ENCODE measurements at places on chromosomes 6 and 20.

DNA sequence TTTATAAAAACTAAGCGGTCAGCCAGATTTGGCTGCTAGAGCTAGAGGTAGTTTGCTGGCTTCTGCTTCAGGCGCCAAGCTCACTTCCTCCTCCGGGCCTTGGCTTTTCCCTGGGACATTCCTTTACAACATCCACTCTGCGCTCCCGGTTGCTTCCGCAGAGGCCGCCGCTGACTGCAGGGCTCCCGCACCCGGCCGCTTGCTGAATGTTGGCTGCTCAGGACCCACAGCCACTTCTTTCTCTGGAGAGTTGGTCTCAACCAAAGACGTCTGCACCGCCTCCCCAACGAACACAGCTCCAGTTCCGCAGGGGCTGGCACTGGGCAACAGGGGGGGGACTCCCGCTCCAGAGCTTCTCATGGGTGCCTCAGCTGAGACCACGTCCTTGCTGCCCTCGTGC lies 282.8 kb downstream of the TFAP2C start:
- no peak for DNase-seq

- no peak for DNase-seq
Observed at GRCh38 chr20:17711267-17711627, 11.5 kb downstream of the BANF2 start.

- DNase-seq = no peak
Observed at GRCh38 chr6:93165850-93166430, 253.4 kb downstream of the EPHA7 start.

DNA sequence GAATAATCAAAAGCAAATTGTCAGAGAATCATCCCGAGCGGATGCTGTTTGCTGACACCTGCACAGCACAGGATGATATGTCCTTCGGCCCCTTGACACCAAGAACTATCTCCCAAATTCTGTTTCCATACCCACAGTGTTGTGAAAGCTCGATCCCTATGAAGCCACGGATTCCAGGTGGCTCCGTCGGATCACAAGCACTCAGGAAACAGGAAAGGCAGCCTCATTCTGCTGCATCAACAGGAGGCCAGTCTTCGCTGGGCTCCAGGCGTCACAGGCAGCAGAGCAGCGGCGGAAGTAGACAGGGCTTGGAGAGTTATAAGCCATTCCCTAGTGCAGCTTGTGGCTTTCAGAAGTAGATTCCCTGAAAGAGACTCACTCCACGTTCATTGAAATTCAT lies 342.3 kb downstream of the C6orf118 start:
- no peak for DNase-seq

GRCh38 chr6:57072108-57072507 lies 17.9 kb upstream of the ZNF451 start:
- no peak for DNase-seq

- DNase-seq = no peak
Observed at GRCh38 chr20:37360391-37361115, 14.6 kb downstream of the SRC start.

DNA sequence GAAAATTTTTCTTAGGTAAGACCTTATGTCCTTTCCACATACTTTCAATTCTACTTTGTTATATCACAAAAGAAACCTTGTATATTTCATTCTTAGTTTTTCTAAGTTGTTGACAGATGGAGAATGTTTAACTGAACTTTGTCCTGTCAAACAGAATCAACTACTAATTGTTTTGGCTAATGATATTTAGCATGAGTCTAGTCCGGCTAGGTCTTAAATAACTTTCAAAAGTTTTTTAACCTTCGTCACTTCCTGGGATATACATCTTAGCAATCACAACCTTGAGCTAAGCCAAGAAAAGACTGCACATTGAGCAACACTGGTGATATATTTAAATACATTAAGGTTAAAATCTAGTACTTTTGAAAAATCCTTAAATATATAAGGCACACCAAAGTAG lies 62.9 kb upstream of the RUNX2 start:
- DNase-seq = no peak

DNA sequence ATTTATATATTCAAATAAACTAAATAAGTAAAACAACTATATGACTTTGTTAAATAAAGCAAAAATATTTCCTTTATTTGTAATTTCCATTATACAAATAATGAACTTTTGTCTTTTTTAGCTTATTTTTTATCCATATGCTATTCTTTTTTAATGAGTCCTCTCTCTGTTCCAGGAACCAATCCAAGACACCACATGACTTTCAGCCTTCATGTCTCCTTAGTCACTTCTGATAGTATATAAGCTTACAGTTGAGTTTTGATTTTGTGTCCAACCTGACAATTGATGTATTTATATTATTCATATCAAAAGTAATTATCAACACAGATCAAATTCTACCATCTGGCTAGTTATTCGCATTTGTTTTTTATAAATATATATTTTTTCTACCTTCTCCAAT lies 582.3 kb upstream of the GJE1 start:
- no peak for DNase-seq

Measured in hematopoietic multipotent progenitor cell treated with erythropoietin and hydrocortisone succinate and interleukin-3 and kit ligand, for 6 days (in vitro differentiated cells).